ENCODE measurements at places on chromosomes 11 and 22. TPM values are rescaled to one million over a fixed set of nuclear protein-coding genes. Genes with fewer than 3 reads are reported as not detected.

SAA2 gene
- not detected for total RNA-seq

C11orf97 gene
- not detected for total RNA-seq

SOX10 gene
- not detected for total RNA-seq

IGSF9B gene
- not detected for total RNA-seq

DNAJB7 gene
- not detected for total RNA-seq

OR51I1 gene
- not detected for total RNA-seq

RPS13 gene
- 2,003 TPM for total RNA-seq

OSBP2 gene
- total RNA-seq: 0.78 TPM

KRTAP5-1 gene
- total RNA-seq: not detected

UPK2 gene
- total RNA-seq: not detected

NCAM1 gene
- total RNA-seq: 11.4 TPM

TRIM48 gene
- total RNA-seq: not detected

TIMM10B gene
- total RNA-seq: 47.2 TPM

CCDC89 gene
- total RNA-seq: 2.7 TPM

GSTT2B gene
- total RNA-seq: 17.1 TPM

DDX25 gene
- total RNA-seq: not detected

LMNTD2 gene
- 0.39 TPM for total RNA-seq

NDUFS3 gene
- 72.5 TPM for total RNA-seq

TBC1D22A gene
- total RNA-seq: 17.5 TPM

MYO18B gene
- total RNA-seq: not detected

OR8D1 gene
- under 0.01 TPM for total RNA-seq

PATE1 gene
- not detected for total RNA-seq

MMP1 gene
- 861 TPM for total RNA-seq

GSTT2 gene
- 0.13 TPM for total RNA-seq

APLNR gene
- total RNA-seq: 0.65 TPM

HEPHL1 gene
- total RNA-seq: not detected

OR51B2 gene
- total RNA-seq: not detected

MAJIN gene
- not detected for total RNA-seq

SLC22A12 gene
- total RNA-seq: not detected

JAM3 gene
- 47.3 TPM for total RNA-seq

ASCC2 gene
- total RNA-seq: 23.8 TPM

BIK gene
- not detected for total RNA-seq

Measured in epithelial cell of alveolus of lung (primary cell).